ENCODE measurements at places on chromosomes 4 and X. TPM values are rescaled to one million over a fixed set of nuclear protein-coding genes. Genes with fewer than 3 reads are reported as not detected.

DNA sequence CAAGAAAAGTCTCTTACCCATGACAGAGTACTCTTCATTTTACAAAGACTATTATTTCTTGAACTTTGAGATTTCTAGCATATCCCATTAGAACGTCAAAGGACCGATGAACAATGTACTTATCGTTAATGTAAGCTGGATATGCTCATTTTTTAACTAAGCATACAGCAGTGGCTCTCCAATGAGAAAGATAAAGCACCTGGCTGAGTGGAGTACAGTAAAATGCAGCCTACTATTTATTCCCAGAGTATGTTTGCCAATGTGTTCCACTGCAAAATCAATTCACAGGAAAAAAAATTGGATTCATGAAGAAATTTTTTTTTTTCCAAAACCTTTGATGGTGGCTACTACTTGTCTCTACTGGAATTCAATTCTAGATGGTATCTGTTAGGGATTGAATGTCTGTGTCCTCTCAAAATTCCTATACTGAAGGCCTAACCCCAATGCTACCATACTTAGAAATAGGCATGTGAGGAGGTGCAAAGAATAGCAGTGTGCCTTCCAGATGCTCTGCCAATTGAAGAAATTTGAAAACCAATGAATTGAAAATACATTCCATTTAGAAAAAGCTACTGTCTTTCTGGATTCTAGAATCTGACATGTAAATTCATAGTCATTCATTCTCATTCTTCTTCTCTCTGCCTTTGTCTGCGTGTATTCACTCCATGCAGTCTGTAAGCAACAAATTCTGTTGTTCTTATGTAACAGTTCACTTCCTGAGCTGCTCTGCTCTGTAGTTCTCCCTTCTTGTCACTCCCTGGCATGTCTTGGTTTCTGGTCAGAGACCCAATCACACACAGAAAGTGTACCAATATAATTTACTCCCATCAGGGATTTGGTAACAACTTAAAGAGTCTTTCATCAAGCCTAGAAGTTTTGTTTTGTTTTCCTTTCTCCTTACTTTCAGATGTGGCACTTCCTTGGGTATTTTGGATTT is 61.4 kb downstream of the PAPSS1 start:
- no peak for DNase-seq

- DNase-seq, result no peak
Measured at GRCh38 chr4:61243962-61244361, 43.8 kb downstream of the ADGRL3 start.

GRCh38 chr4:73709451-73710033 is 30.8 kb upstream of the CXCL8 start:
- DNase-seq, result no peak

DNA sequence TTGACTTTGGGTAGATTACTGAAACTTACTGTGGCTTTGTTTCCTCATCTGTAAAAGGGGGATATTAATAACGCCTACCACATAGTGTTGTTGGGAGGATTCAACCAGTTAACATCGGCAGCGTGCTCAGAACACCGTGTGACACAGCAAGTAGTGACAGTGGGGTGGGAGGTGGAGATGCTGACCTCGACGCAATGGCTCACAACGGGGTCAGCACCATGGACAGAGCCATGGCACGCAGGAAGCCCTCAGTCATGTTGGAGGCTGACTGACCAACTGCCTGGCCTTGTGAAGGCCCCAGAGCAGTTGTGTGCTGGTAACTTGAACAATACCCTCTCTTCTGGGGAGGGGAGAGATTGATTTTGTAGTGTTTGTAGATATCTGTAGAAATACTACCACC is 93.2 kb downstream of the WFS1 start:
- no peak for DNase-seq

DNA sequence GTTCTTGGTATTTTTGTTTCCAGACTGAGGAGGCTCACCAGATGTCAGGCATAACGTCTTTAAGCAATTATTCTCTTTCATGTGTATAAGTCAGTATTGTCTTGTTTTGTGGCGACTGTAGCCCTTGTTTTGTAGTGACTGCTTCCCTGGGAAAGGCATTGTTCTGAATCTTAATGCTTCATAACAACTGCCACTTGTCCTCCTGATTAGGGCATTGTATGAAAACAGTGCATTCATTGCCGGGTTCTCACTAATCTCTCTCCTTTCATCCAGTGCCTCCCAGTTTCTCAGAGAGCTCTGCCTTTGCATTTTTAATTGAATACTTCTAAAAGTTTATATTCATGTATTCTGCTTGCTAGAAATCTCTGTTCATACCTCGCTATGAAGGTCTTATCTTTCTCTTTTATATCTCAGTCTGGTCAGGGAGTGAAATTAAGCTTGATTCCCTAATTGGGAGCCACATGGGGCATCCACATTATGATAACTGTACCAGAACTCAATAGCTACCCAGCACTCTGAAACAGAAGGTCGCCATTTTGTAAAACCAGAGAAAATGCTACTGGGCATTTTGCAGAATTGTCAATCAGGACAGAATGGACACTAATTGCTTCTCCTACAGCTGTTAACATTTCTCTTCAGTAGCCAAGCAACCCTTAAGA is 149.8 kb downstream of the GBA3 start:
- no peak for DNase-seq

GRCh38 chr4:74884266-74884665 is 48.6 kb upstream of the PARM1 start:
- no peak for DNase-seq

DNA sequence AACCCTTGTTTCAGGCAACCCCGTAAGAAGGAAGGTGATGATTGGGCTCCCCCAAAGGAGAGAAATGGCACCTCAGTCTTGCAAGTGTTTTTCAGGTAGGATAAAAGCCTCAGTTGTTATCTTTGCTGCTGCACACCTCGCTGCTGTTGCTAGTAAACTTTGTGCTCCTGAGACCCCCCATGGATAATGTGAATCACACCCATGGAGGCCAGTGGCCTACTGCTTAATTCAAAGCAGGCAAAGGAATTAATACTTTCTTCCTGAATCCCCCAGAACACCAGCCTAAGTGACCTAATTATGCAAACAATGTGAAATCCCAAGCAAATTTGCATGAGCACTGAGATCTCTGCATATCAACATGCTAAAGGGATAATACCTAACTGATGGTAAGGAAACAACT is 337.5 kb downstream of the GRIA2 start:
- no peak for DNase-seq

GRCh38 chrX:19389227-19389845 is 45.6 kb downstream of the PDHA1 start:
- no peak for DNase-seq

GRCh38 chr4:80156410-80156809 is 40.9 kb upstream of the PRDM8 start:
- DNase-seq, result no peak

GRCh38 chr4:142844782-142845181 is 1.3 kb downstream of the INPP4B start:
- no peak for DNase-seq

The NLRP2B gene
- not detected for total RNA-seq

The ACTRT1 gene
- not detected for total RNA-seq

Data from adrenal gland (tissue), 19 donors.